A549 treated with Mapracorat at 1 μM for 4 hours (cell line): ENCODE measurements at places on chromosomes 6 and 20. TPM values are rescaled to one million over a fixed set of nuclear protein-coding genes. Genes with fewer than 3 reads are reported as not detected.

Gene STMN3
- total RNA-seq, result 7.7 to 11.7 TPM (median 9.6 TPM) in 5 replicates

Gene BEND3
- total RNA-seq, result 3.1 to 3.9 TPM (median 3.4 TPM) in 5 replicates

Gene SULF2
- 20.5 to 23.5 TPM (median 21.6 TPM) in 5 replicates for total RNA-seq

Gene RAE1
- 57.1 to 72.2 TPM (median 62.6 TPM) in 5 replicates for total RNA-seq

Gene DEF6
- 0.10 to 0.19 TPM in 2 of 5 replicates, not detected in the others for total RNA-seq

Gene SLC22A16
- total RNA-seq, result not detected in 5 replicates

Gene PKHD1
- not detected in 5 replicates for total RNA-seq

Gene HSPA12B
- total RNA-seq, result 0.25 to 0.74 TPM (median 0.53 TPM) in 5 replicates

Gene LSM14B
- 21.5 to 26.4 TPM (median 26.3 TPM) in 5 replicates for total RNA-seq

Gene PFDN4
- 42.7 to 75.6 TPM (median 46.4 TPM) in 5 replicates for total RNA-seq

Gene MMP24
- total RNA-seq, result 22.6 to 29.3 TPM (median 29.1 TPM) in 5 replicates

Gene RFX6
- total RNA-seq, result not detected in 5 replicates

Gene CNR1
- total RNA-seq, result 1.1 to 1.9 TPM (median 1.2 TPM) in 5 replicates

Gene SIM1
- not detected in 5 replicates for total RNA-seq

Gene DDX43
- not detected in 5 replicates for total RNA-seq

Gene FAM83D
- total RNA-seq, result 55.3 to 72.1 TPM (median 65.2 TPM) in 5 replicates

Gene ARHGAP40
- total RNA-seq, result not detected in 5 replicates

Gene TBC1D22B
- 5.0 to 5.7 TPM (median 5.4 TPM) in 5 replicates for total RNA-seq

Gene EPPIN
- total RNA-seq, result not detected in 5 replicates

Gene ZSCAN16
- 3.5 to 5.3 TPM (median 4.4 TPM) in 5 replicates for total RNA-seq

Gene EPB41L2
- total RNA-seq, result 32.8 to 41.3 TPM (median 36.3 TPM) in 5 replicates

Gene TRDN
- not detected in 5 replicates for total RNA-seq

Gene SLC12A5
- 13.5 to 17.2 TPM (median 14.0 TPM) in 5 replicates for total RNA-seq

Gene SNRPB
- total RNA-seq, result 887 to 1,036 TPM (median 1,008 TPM) in 5 replicates

Gene IL17A
- total RNA-seq, result not detected in 5 replicates

Gene HCRTR2
- total RNA-seq, result not detected in 5 replicates

Gene GHRH
- total RNA-seq, result not detected in 5 replicates

Gene PRND
- not detected in 5 replicates for total RNA-seq

Gene CLPSL2
- 0.79 to 1.4 TPM (median 0.94 TPM) in 4 of 5 replicates, not detected in the other for total RNA-seq

Gene GDAP1L1
- 0.07 to 0.23 TPM (median 0.07 TPM) in 3 of 5 replicates, not detected in the others for total RNA-seq

Gene ELOVL4
- 1.5 to 1.8 TPM (median 1.6 TPM) in 5 replicates for total RNA-seq

Gene FAM217A
- not detected in 5 replicates for total RNA-seq

Gene TAGAP
- not detected in 5 replicates for total RNA-seq
